Right lung (tissue), 10 donors: ENCODE measurements at places on chromosomes 1 and 21.

DNA sequence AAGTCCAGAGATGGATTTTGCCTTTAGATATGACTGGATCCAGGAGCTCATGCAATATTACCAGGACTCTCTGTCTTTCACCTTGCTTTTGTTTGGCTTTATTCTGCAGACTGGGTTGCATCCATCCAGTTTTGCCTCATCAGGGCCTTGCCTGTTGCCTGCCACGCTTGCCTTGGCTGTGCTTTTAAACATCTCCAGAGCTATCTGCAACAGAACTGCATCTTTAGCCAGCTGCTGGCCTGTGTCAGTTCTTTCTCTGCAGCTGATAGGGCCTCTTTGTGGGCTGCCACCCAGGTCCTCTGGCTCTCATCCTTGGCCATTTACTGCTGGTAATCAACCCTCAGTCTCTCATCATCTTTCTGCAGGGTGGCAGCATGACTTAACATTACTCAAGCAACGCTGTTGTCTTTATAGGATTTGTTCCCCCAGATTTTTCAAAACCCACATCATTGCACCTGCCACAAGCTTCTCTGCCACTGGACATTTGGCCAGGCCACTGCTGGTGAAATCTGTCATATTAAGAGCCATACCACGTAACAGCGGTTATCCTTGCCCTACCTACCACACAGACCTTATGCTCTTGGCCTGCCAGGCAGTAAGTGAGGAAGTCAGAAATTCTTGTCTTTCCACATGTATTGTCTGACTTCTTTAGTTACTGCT, 24.4 kb upstream of the HUNK start:
- DNase-seq = no peak

DNA sequence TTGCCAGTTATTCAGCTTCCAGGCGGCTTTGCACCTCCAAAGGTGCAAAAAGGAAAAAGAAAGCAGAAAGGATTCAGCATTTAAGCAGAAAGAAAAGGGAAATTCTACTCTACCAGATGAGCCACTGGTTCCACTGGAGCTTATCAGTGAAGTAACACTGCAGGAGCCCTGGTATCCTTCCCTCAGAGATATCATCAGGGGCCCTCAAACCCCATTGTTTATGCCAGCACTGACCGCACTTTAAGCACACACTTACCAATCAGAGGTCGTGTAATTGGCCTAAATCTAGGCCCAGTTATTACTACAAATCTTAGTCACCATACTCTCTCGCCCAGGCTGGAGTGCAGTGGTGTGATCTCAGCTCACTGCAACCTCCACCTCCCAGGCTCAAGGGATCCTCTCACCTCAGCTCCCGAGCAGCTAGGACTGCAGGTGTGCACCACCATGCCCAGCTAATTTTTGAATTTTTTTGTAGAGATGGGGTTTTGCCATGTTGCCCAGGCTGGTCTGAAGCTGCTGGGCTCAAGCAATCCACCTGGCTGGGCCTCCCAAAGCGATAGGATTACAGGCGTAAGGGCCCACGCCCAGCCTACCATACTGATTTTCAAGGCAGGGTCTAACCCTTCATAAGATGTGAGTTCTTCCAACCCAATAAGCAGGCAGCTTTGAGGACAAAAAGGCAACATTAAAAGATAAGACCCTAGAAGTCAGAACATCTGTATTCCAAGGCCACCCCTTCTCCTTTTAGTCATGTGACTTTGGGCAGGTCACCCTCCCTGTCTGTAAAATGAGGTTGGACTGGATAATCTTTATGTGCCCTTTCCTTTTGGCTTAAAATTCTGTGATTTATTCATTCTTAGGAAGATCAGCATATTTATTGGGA, 125.3 kb downstream of the SYT2 start:
- no peak for DNase-seq

DNA sequence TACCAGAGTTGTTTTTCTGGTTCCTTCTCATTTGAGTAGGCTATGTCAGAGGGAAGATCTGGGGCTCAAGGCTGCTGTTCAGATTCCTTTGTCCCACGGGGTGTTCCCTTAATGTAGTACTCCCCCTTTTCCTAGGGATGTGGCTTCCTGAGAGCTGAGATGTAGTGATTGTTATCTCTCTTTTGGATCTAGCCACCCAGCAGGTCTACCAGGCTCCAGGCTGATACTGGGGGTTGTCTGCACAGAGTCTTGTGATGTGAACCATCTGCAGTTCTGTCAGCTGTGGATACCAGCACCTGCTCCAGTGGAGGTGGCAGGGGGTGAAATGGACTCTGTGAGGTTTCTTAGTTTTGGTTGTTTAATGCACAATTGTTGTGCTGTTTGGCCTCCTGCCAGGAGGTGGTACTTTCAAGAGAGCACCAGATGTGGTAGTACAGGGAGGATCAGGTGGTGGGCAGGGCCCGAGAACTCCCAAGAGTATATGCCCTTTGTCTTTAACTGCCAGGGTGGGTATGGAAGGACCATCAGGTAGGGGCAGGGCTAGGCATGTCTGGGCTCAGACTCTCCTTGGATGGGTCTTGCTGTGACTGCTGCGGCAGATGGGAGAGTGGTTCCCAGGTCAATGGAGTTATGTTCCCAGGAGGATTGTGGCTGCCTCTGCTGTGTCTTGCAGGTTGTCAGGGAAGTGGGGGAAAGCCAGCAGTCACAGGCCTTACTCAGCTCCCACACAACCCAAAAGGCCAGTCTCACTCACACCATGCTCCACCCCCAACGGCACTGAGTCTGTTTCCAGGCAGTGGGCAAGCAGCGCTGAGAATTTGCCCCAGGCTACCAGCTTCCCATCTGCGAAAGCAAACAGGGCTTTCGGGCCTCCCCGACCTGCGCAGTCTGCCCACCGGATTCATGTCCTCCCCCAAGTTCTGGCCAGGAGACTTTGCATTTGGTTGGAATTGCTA, 64.2 kb downstream of the SERINC2 start:
- no peak for DNase-seq

DNA sequence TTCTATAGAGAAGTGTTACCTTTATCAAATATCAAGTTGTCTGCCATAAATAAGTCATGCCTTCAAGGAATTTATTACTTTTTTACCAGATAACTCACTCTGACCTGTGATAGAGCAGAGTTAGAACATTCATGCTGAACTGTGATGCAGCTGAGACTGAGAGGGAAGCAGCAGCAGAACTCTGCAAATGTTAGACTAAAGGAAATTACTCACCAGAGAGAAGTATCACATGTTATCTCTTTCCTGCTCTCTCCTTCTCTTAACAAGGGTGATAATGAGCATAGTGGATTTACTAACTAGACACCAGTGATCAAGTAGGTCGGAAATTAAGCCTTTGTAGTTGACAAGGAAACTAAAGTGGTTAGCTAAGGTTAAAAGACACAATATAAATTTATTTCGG, 181.6 kb downstream of the RASAL2 start:
- no peak for DNase-seq

- DNase-seq = no peak
Measured at GRCh38 chr1:110750562-110750961, 75.8 kb upstream of the KCNA3 start.

DNA sequence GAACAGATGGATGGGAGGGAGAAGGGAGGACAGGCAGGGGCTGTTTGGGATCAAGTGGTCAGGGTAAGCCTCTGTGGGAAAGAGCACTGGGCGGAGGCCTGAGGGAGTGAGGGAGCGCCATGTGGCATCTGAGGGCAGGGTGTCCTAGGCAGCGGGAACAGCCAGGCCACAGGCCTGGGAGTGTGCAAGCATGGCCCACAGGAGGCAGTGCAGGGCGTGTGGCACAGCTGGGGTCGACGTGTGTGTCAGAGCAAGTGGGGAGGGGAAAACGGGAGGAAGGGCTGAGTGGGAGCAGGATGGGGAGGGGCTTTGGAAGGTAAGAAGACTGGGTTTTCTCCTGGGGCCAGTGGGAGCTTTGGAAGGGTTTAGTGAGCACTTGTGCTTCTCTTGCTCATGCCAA, 143.4 kb downstream of the SYF2 start:
- DNase-seq = no peak

GRCh38 chr1:89780721-89781120, 40.1 kb upstream of the LRRC8D start:
- DNase-seq = no peak

DNA sequence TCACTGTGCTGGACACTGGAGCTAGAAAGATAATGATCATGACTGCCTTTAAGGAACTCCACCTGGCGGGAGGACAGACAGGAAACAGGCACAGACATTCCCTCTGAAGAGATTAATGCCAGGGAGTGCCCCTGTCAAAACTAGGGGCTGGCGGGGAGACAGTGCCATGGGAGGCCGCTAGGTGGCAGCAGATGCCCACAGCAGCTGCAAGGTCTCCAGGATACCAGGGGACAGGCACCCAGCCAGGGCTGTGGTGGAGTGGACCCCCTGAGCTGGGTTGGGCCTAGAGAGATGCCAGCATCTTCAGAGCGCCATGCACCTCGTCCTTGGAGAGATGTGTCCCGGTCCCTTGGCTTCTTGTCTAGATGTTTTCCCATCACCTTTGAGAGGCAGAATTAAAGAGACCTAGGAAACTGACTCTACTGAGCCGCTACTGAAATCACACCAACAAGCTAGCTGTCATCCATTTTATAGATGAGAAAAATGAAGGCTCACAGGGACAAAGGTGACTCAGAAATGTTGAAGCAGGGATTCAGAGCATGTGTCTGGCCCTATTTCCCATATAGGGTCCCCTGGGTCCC, 3.6 kb downstream of the REN start:
- peak; percentile 61 for DNase-seq

- peak; percentile 17 for DNase-seq
Measured at GRCh38 chr1:23283667-23284602, 60.1 kb downstream of the HNRNPR start.

DNA sequence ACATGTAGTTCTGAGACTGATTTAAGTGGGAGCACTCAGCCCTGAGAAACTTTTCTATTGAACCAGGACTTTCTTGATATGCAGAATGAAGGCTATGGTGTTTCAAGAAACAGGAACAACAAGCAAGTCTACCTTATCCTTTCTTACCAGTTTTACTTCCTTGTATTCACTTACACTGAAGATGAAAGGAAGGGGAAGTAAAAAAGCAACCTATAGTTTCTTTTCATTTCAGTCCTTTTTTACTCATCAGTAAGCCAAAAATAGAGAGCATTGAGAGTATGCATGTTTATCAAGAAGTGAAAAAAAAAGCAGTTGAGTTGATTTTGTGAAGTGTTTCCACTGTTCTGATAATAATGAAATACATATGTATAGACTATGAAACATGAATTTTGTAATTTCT, 1010.3 kb downstream of the AMY1C start:
- no peak for DNase-seq

DNA sequence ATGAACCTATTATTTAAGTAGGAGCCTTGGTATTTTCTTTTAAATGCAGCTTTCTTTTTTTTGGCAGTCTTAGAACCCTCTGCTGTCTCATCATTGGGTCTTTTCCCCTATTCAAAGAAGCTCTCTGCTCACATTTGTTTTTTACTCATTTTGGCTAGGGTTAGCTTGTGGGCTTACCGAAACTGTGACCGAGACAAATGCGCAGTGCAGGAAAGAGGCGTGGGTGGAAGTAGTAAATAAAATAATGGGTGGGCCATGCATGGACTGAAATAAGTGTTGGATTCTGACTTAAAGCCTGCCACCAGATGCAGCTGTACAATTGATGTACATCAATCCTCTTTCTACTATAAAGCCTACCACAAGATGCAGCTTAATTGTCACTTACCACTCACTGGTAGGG, 14.7 kb downstream of the XPR1 start:
- DNase-seq = no peak

DNA sequence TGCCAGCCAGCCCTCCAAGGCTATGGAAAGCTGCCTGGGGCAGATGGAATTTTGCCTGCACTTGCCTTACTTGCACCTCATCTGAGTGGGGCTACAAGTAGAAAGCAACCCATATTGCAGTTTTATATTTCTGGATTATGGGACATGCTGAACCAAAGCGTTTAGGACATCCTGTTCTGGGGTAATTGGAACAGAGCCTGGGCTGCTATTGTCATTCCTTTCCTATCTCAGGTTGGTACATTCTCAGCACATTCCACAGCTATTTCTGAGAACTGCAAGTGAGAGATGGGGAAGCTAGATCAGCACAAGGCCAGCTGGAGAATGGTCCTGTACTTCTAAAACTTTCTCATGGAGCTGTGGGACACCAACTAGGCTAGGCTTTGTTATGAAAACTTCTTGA, 713.8 kb downstream of the KCNT2 start:
- no peak for DNase-seq

DNA sequence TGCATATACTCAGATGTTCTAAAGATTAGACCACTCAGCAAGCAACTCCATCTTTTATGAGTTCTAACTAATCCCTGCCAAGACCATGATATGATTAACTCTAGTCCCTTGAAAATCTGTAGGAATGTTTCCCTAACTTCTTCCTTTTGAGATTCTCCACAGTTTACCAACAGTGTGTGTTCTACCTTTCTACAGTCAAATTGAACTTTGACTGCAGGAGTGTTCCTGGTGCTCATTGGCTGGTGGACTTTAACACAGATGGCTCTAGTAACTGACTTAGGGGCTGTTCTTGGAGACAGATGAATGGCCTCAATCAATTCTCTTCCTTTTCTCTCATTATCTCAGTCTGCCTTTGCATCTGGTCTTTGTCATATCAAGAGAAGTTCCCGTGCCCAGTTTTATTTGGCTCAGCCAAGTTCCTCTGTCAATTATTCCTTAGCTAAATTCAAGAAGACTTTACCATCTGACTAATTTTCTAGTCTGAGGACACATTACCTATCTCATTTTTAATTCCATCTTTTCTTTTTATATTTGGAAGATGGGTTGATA, 643.9 kb upstream of the CAMK1G start:
- no peak for DNase-seq

DNA sequence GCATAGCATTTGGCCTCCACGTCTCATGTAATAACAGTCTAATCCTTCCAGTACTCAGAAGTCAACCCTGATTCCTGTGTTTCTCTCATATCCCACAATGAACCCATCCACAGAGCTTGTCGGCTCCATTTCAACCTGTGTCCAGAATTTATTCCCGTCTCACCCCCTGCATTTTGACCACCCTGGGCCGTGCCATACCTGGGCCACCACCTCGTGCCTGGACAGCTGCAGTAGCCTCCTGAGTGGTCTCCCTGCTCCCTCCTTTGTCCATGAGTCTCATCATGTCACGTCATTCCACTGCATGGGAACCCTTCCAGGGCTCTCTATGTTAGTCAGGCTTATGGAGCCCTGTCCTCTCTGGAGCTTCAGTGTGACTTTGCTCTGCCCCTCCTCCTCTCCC, 670.6 kb downstream of the PTPRU start:
- no peak for DNase-seq

DNA sequence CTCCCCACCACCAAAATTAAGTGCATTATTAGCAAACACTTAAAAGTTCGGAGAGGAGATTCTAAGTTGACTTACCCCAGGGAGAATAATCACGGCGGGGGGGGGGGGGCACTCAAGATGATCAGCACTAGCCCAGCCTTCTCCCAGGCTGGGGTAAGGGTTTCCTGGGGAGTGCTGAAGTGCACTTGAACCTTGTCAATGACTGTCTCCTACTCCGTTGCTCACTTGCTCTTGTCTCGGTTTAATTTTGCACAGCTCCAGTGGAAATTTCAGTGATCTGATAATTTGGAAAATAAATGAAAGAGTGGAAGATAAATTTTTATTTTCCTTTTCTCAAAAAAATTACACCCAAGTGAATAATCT, 59.2 kb downstream of the PBX1 start:
- DNase-seq = no peak
